Caco-2 (cell line): ENCODE measurements at places on chromosomes 11 and 22. TPM values are rescaled to one million over a fixed set of nuclear protein-coding genes. Genes with fewer than 3 reads are reported as not detected.

Gene VPREB1
- not detected in 2 replicates for total RNA-seq

Gene SPDYC
- total RNA-seq = not detected in 2 replicates

Gene POU2F3
- total RNA-seq = not detected in 2 replicates

Gene DLG2
- total RNA-seq = 21.5 and 21.6 TPM in 2 replicates

Gene ANGPTL5
- total RNA-seq = not detected in 2 replicates

Gene MMP12
- total RNA-seq = not detected in 2 replicates

Gene RASL10A
- total RNA-seq = 1.1 and 1.8 TPM in 2 replicates

Gene MUC2
- 0.05 and 0.35 TPM in 2 replicates for total RNA-seq

Gene PTPN5
- not detected in 2 replicates for total RNA-seq
